ENCODE measurements at places on chromosomes 2 and 18. TPM values are rescaled to one million over a fixed set of nuclear protein-coding genes. Genes with fewer than 3 reads are reported as not detected.

- DNase-seq = no peak
Measured at GRCh38 chr2:230090967-230091366, 22.2 kb upstream of the SLC16A14 start.

DNA sequence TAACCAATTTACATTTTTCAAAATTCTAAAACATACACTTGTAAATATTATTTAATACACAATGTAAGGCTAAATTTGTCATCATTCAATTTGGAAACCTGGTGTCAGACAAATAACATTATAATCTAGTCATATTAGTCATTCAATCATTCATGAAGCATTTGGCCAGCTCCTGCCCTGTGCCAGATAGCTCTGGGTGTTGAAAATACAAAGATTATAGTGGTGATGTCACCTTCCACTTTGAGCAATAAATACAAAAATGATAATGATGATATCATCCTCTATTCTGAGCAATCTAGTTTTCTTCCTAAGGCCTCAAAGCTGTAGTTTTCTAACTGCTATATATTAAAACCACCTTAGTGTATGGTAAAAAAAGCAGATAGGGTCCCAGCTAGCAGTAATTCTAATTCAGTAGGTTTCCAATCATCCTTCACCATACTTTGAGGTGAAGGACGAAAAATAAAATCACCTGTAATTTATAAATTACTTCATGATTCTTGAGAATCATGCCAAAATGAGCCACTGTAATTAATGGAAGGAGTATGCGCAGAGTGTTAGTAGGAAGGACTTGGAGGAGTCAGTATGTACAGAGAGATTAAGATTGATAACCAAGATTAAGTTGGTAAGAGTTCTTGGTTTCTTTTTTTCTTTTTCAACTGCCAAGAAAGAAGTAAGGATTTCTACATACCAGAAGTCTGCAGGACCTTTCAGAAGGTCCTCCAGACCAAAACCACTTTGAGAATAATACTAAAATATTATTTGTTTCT, 23.2 kb downstream of the MEMO1 start:
- DNase-seq = no peak

GRCh38 chr18:24918257-24918656, 433.7 kb downstream of the ZNF521 start:
- no peak for DNase-seq

- DNase-seq = no peak
Measured at GRCh38 chr2:198371921-198372543, 567.6 kb downstream of the PLCL1 start.

GRCh38 chr2:97617911-97618310, 28.0 kb upstream of the COX5B start:
- no peak for DNase-seq

DNA sequence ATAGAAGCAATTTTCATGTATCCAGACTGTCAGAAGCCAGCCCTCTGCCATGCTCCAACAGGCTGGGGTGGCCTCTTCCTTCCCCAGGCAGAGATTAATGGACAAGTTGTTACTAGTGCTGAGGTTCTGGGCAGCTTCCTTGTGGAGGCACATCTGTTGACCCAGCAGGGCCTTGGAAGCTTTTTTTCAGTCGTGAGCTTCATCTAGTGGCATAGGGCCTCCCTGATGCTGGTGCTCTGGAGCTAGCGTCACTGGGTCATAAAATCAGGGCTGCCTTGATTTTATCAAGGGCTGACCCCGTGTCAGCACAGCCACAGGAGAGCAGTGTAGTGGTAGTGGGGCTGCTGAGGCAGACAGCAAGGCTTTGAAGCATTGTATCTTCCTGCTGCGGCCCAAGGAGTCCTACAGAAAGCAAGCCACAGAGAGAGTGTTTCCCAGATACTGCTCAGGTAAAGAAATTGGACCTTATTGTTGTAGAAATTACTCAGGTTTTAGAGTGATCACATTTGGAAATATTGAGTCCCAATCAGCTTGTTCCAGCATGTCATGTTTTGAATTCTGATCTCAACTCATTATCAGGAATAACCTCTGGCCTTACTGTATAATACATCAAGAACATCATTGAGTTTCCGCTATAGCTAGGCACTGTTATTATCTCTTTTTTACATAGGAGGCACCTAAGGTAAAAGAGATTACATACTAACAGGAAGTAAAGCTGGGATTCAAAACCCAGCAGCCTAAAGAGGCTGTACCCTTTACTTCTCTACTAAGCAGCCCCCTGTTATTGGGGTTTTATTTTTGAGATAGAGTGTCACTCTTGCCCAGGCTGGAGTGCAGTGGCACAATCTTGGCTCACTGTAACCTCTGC, 92.3 kb upstream of the ALPP start:
- DNase-seq = no peak

DNA sequence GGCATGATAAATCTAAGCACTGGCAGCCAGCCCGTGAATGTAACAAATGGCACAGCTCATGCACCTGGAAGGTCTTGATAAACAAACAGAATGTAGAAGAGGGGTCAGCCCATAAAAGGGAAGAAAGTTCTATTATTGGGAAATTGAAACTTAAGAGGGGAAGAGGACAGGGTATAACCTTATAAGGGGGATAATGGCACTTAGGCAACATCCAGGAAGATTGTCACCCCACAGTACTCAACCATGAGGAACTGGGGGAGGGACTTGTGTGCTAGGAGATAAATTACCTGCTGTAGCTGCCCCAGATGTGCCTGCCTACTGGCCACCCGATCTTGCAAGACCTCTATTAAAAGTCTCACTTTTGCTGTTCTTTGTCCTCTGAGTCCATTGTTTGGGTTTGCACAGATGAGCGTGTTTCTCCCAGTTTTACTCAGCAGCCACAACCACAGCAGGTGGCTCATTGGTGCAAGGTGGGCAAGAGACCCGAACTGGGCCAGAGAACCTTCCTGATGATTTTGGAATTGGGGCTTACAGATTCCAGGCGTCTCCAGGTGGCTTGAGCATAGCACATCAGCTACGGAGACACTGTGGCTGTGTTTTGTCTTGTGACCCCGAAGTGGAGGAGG, 79.0 kb upstream of the TAF1B start:
- no peak for DNase-seq

DNA sequence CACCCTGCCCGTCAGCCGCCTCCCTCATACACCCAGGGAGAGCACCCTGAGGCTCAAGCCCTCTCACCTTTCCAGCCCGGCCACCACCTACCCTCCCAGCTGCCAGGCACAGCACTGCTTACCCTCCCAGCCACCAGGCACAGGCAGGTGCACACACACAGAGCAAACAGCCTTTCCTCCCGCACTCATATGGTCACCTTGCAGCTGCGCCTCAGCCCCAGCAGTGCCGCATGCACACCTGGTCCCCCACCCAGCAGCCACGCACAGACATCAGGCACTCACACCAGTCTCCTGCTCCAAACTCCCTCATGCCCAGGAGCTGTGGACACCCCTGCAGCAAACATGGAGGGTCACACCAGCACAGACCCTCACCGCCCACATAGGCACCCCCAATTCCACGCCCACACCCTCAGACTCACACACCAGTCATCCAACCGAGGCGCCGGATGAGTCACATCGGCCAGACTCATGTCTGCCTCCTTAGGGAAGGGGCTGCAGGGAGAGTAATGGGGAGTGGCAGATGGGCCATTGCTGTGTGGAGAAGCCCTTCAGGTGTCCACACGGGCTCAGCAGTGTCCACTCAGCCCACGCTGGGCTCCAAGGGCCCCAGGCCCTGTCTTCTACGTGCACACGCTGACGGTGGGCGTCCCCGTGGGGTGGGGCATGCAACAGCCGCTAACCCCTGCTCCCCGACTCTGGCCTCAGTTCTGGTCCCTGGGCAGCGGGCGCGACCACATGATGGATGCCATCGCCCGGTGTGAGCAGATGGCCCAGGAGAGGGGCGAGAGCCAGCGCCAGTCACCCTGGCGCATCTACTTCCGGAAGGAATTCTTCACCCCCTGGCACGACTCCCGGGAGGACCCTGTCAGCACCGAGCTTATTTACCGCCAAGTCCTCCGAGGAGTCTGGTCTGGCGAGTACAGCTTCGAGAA, 22.3 kb upstream of the GPR17 start:
- peak; percentile 64 for DNase-seq

DNA sequence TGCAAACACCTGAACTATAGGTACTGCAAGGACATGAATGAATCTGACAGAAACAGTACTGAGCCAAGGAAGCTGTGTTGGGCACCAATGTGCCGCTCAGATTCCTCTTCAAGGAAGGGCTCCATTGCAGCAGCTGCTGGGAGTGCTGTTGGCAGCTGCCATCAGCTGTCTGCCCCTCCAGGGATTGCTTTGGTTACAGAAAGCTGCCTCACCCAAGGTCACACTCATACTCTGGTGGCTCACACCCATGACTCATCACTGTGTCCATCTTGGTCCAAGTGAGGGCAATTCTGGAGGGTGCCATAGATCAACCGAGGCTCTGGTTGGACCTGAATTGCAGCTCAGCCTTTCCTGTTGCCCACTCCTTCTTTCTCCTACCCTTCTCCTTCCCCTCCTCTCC, 24.4 kb upstream of the TRPM8 start:
- DNase-seq = no peak

DNA sequence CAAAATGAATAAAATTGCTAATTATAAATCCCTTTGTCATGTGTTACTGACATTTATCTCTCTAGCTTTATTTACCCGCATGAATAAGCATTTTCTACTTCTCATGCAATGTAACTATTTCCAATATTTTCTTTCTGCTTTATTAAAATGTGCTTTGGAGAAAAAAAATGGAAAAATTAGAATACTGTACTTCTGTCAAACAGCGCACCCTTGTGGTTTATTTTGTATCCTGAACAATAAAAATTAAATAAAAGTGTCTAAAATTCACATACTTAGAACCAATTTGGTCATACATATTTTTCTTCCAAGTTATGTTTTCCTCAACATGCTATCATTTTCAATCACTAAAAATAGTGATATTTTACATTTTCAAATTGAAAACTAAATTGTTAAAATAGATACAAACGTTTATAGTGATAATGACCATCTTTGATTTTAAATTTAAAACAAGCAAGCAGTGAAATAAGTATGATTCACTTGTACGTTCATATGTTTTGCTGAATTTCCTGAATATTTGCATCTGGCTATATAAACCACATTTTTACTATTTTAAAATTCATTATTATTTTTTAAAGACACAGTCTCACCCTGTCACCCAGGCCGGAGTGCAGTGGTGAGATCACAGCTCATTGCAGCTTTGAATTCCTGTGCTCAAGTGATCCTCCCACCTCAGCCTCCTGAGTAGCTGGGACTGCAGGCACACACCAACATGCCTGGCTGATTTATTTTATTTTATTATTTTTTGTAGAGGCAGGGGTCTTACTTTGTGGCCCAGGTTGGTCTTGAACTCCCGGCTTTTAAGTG, 95.9 kb upstream of the GRB14 start:
- DNase-seq = no peak

DNA sequence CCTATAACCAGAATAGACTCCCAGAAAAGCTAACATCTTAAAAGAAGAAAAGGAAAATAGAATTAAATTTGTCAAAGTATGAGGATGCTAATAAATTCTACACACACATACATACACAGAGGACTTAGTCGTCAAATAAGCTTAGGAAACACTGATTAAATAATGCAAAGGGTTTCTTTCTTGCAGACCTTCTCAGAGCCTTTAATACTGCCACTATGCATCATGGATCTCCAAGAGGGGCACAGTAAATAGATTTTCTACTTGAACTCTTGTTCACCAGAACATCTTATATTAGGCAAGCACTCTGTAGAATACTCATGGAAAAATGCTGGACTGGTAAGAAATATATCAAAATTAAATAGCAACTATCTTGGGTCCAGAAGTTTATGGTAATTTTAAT, 69.4 kb downstream of the ANKRD44 start:
- DNase-seq = no peak

- DNase-seq = no peak
Measured at GRCh38 chr2:224284134-224284946, 117.6 kb downstream of the FAM124B start.

DNA sequence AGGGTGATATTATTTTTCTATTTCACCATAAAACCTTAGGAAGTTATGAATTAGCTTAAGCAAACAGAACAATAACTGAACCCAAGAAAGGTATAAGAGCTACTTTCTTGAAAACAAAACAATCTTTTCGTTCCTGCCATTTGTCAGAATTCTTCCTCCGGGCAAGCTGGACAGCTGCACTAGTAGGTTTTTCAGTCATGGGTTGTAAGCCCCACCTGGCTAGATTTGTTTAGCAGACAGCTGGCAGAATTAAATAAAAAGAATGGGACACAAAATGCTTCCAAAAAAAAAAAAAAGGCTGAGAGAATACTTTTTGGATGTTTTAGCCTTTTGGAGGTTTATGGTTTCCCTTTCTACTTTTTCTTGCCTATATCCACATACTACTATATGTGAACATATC, 694.1 kb downstream of the ARHGAP15 start:
- DNase-seq = no peak

DNA sequence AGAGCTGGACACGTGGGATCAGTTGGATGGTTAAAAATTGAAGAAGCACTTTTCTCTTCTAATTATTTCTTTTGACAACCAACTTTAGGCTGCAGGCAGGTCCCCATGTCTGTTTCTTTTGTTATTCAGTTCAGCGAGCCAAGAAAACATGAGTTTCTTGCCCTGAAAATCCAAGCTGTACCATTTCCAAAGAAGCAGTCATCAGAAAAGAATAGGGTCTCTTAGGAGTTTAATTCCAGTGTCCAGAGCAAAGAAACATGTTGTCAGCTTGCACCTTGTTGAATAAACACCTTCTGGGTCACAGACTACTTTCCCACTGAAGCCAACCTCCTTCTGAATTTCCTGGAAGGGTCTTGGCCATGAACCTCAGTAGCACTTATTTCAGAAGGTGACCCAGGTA, 170.5 kb upstream of the COPS8 start:
- DNase-seq = no peak

- no peak for DNase-seq
Measured at GRCh38 chr2:209534228-209534627, 110.4 kb downstream of the MAP2 start.

- DNase-seq = no peak
Measured at GRCh38 chr2:107721586-107721985, 105.1 kb upstream of the RGPD4 start.

Gene ALLC
- total RNA-seq = not detected

Gene ARHGAP15
- 11.1 TPM for total RNA-seq

Gene RGPD3
- 0.36 TPM for total RNA-seq

Gene PASK
- 5.0 TPM for total RNA-seq

Gene TWIST2
- 83.8 TPM for total RNA-seq

Gene SYT4
- total RNA-seq = 5.3 TPM

Gene SP100
- 106 TPM for total RNA-seq

Gene NAT8
- not detected for total RNA-seq

Gene C2orf66
- total RNA-seq = not detected

Gene RGPD4
- total RNA-seq = not detected

Gene TMEM247
- total RNA-seq = not detected

Gene CROCC2
- total RNA-seq = not detected

All from sigmoid colon (tissue), 7 donors.